ENCODE measurements at places on chromosomes 12 and 14.

- no peak for DNase-seq
Observed at GRCh38 chr12:26572137-26572536, 260.9 kb downstream of the ITPR2 start.

DNA sequence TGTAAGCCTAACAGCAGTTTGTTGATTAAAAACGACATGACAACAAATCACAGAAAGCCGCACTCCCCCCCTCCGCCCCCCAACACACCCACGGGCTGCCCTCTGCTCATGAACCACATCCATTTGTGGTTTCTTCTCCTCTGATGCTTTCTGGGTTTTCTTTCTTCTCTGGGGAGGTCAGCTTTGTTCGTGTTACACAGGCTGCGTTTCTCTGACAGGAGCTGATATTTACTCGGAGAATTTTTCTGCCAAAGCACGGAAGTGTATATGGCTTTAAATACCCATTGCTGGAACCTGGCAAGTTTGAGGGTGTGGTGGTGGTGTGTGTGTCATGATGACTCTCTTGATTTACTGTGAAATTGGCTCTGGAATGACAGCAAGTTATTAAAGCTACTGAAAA, 883.7 kb upstream of the TMEM132C start:
- DNase-seq = no peak

DNA sequence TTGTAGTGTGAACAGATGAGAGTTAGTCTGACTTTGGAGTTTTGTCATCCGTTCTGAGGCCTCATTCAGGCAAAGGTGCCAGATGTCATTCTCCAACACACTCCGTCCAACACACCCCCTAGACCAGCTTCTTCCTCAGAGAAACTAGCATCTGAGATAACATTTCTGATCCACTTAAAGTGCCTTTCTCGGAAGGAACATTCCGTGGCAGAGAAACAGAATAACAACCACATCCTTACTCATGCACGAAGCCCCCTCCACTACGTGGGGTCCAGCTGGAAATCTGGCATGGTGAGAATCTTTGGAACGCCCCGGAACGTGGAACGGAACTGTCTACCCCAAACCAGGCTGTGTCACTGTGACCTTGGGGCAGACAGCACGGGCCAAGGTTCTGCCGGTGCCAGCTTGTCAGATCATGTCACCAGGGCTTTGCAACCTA, 17.0 kb upstream of the BCL7A start:
- DNase-seq = no peak

- peak; percentile 79 for DNase-seq
Observed at GRCh38 chr12:100127766-100128511, 14.7 kb downstream of the BLTP3B start.

DNA sequence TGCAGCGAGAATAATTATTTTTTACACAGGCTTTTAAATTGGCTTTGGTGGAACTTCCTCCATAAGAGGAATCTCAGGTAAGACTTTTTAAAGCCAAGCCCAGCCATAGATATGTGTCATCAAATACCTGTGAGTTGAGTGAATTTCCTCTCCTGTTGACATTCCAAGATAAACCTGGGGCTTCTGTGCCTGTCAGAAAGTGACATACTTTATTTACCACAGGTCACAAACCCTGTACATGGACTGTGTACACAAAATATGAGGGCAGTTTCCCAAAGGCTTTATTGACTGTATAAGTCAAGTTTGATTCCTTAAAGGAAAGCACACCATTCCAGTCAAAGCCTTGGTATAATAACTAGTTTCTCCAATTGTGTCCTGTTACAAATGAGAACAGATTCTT, 25.9 kb upstream of the SRSF5 start:
- no peak for DNase-seq

GRCh38 chr12:113250045-113250444, 28.8 kb downstream of the TPCN1 start:
- DNase-seq = no peak

- DNase-seq = no peak
Observed at GRCh38 chr12:101877806-101878242, 444 bp downstream of the DRAM1 start.

DNA sequence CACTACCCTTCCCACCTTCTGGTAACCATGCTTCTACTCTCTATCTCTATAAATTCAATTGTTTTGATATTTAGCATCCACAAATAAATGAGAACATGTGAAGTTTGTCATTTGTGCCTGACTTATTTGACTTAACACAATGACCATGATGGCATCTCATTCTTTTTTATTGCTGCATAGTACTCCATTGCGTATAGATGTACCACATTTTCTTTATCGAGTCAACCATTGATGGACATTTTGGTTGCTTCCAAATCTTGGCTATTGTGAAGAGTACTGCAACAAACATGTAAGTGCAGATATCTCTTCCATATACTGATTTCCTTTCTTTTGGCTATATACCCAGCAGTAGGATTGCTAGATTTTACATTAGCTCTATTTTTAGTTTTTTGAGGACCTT, 73.6 kb downstream of the PTPRQ start:
- DNase-seq = no peak

GRCh38 chr14:89252887-89253532, 164.0 kb downstream of the FOXN3 start:
- DNase-seq = peak; percentile 37

DNA sequence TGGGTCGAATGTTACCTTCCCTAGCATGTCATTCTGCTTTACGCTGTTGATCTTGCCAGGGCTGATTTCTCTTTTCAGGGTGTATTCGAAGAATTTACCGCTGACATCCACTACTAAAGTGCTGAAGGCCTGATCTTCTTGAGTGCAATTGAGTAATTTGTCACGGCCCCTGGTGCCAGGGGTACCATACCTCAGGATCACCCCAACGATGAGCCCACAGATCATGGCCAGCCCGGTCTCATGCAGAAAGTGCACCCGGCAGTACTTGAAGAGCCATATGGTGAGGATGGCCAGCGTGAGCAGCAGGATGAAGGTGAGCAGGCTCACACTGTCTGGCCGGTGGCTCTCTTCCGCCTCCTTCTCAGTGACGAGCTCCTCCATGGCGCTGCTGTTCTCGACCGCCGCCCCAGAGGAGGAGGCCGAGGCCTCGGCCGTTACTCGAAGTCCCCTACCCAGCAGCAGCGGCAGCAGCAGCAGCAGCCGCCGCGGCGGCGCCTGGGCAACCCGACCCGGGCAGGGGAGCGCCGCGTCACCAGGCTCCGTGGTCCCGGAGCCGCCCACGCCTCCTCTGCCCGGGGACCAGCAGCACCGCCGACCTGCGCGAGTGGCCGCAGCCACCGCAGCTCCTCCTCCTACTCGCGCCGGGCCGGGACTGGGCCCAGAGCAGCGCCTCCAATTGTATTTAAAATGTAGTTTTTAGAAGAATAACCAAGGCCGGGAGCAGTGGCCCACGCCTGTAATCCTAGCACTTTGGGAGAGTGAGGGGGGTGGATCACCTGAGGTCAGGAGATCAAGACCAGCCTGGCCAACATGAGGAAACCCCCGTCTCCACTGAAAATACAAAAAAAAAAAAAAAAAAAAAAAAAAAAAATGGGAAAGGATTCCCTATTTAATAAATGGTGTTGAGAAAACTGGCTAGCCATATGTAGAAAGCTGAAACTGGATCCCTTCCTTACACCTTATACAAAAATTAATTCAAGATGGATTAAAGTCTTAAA, 58.5 kb upstream of the TMPO start:
- peak; percentile 67 for DNase-seq

DNA sequence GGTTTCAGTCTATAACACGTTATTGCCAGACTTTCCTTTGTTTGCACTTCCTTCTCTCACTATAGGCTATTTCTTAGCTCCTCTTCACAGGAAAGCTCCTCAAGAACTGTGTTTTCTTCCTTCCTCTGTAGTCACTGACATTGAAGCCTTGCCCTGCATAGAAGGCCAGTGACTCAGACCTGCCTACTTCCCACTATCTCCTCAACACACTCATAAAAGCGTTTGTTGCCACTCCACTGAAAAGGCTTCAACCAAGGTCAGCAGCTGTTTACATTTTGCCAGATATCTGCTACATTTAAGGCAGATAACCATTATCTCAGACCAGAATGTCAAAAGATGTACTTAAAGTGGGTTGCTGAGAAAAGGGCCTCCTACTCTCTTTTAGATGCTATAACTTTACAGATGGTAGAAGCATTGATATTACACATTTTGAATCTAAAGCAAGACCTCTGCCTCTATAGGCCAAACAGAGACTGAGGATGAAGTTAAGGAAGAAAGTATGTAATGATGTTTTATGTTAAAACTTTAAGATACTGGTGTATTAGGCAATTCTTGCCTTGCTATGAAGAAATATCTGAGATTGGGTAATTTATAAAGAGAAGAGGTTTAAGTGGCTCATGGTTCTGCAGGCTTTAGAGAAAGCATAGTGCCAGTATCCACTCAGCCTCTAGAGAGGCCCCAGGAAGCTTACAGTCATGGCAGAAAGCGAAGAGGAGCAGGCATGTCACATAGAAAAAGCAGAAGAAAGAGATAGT, 233.3 kb upstream of the FLRT2 start:
- peak; percentile 68 for DNase-seq

GRCh38 chr14:90547968-90548367, 151.1 kb downstream of the CALM1 start:
- no peak for DNase-seq

DNA sequence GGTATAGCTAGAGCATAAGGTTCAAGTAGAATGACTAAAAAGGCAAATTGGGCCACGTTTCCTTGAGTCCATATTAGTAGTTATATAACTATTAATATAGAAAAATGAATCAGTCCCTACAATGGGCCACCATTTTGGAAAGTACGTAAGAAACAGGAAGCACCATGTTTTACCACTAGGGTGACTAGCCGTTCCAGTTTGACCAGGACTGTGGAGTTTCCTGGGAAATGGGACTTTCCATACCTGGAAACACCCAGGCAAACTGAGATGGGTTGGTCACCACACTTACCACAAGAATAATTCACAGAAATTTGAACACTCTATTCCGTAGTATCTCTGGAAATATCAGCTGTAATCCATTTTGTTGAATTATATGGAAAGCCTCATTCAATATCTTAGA, 2.1 kb upstream of the MAGOHB start:
- no peak for DNase-seq

DNA sequence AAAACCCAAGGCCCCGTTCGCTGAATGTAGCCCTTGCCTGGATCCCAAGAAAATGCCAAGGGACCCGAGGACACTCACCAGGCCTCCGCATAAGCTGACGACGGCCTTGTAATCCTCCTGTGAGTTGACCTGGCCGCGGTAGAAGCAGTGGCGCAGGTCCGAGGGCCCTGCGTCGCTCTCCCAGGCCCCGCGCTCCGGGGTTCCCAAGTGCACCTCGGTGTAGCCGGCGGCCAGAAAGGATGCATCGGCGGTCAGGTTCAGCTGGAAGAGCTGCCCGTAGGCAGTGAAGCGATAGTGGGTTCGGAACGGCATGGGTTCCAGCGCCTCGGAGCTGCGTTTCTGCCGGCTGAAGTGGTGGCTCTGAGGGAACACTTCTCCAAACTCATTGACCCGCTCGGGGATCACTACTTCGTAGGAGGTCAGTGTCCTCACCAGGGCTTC, 1.2 kb downstream of the ADAMTS20 start:
- DNase-seq = no peak

DNA sequence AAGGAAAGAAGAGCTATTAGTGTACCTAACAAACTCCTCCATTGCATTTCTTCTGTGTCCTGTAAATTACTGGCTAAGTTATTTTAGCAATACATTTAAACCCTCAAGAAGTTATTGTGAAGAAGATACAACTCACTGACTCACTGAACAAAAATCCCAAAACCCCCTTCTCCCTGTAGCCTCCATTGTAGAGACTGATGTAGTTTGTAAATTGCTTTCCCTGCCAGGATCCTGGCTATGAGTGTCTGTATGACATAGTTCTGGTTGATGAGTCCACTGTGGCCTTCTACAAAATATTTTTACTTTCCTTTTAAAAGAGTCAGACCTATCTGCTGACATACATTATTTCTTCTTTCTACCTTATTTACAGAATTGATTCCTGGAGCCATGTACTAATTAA, 155.6 kb downstream of the SLC6A15 start:
- no peak for DNase-seq

GRCh38 chr12:116278667-116279066, 1.2 kb upstream of the MED13L start:
- no peak for DNase-seq

DNA sequence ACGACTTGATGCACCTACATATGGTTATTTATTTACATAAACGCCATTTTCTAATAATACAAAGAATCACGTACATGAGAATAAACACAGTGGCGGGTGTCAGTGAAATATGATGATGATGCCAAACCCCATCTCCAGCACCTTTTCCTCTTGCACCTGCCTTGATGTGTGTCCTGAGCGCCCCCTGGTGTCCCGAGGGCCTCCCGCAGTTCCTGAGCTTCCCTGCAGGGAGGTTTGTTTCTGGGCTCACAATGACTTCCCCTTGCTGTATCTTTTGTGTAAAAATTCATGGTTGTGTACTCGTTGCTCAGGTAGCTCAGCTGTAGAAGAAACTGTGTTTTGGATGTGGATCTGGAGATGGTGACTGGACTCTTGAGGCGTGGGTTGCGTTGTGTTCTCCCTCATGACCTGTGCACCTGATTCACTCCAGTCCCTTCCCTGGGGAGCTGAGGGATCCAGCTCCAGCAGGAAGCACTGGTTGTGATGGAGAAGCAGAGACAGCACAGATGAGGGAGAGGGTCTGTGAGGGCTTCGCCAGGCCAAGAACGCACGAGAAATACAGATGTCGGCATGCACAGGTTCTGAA, 1037.8 kb downstream of the TMEM121 start:
- DNase-seq = peak; percentile 62

GRCh38 chr14:47252802-47253201, 422.6 kb downstream of the MDGA2 start:
- no peak for DNase-seq

DNA sequence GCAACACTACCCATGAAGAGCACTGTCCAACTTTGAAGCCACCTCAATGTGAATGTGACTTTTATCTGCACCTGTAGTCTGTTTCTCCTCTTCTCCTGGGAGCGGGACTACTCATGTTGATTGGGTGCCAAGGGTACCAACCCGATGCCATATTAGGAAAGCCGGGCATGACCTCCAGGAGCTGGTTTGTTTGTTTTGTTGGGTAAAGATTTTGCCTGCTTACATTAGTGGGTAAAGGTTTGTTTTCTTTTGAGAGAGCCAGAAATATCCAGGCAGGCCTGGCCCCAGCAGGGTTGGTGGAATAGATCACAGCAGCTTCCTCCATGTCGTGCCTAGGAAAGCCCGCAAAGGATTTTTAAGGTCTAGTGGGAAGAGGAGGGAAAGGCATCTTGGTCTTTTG, 19.7 kb upstream of the ITPK1 start:
- no peak for DNase-seq

- peak; percentile 91 for DNase-seq
Observed at GRCh38 chr12:66268562-66268961, 33.7 kb upstream of the HELB start.

DNA sequence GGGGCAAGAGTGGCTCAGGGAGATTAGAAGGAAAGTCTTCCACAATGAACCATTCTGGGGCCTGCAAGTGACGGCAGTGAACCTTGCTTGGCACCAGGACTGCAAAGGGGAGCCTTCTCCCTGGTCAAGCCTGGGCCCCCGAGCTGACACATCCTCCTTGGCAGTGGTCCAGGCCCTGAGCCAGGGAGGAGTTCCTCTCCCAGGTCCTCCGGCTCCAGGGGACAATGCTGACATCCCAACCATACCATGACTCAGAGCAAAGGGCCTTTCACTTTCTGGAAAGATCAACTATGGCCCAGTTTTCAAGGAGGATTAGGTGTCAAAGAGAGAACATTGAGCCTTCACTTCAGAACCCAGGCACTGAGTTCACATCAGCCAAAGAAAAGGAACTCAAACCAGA, 756.5 kb upstream of the TBX3 start:
- DNase-seq = no peak

All from suppressor macrophage (primary cell).